ENCODE measurements at places on chromosomes 2 and 18. TPM values are rescaled to one million over a fixed set of nuclear protein-coding genes. Genes with fewer than 3 reads are reported as not detected.
A peak's percentile ranks its signal among the peaks of the same experiment; 100 is the strongest.

TTL gene
- total RNA-seq = 25.8 TPM

GRCh38 chr2:62143696-62144095, 52.2 kb upstream of the B3GNT2 start:
- DNase-seq = no peak

DNA sequence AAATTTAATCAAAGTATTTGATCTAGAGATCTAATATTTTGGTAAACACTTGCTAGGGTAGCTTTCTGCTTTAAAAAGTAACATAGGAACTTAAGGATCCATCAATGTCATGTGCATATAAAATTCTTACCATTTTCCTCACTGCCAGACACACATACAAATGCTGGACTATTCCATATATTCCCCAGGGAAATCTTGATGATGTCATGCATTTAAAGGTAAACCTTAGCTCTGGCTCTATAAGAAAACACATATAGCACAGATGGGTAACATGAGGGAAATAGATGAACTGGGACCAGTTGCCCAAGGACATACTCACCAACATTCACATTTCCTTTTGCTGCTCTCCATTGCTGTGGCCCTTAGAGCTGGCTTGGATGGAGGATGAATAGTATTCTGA, 79.1 kb upstream of the FMNL2 start:
- DNase-seq = no peak

TUBB8B gene
- not detected for total RNA-seq

NEB gene
- 0.23 TPM for total RNA-seq

GRCh38 chr2:135258193-135258592, 206.1 kb downstream of the RAB3GAP1 start:
- DNase-seq = peak; percentile 34

DNA sequence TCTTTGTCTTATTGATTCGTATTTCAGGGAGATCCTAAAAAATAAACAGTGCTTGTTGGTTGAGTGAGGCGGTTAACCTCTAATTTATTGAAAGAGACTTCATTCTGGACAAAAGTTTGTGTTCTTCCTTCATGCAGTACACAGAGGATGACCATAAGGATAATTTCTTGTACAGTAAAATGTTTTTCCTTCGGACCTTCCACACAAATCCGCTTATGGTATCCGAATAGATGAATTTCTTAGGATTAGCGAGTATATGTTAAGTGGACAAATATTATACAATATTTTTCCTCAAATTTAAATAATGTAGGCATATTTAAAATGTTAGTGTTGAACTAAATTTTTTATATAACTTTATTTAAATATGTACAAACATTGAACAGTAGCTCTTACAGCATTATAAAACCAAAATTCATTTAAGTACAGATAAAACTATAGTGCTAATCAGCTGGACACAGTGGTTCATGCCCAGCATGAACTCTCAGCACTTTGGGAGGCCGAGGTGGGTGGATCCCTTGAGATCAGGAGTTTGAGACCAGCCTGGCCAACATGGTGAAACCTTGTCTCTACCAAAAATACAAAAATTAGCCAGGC, 84.4 kb downstream of the LPIN1 start:
- DNase-seq = no peak

FAM237A gene
- not detected for total RNA-seq

- DNase-seq = no peak
These were observed 98.7 kb downstream of the CLIP4 start for GRCh38 chr2:29213888-29214291.

MYCN gene
- 0.97 TPM for total RNA-seq

AGXT gene
- total RNA-seq = not detected

ZC3H8 gene
- 8.6 TPM for total RNA-seq

MC2R gene
- not detected for total RNA-seq

DNA sequence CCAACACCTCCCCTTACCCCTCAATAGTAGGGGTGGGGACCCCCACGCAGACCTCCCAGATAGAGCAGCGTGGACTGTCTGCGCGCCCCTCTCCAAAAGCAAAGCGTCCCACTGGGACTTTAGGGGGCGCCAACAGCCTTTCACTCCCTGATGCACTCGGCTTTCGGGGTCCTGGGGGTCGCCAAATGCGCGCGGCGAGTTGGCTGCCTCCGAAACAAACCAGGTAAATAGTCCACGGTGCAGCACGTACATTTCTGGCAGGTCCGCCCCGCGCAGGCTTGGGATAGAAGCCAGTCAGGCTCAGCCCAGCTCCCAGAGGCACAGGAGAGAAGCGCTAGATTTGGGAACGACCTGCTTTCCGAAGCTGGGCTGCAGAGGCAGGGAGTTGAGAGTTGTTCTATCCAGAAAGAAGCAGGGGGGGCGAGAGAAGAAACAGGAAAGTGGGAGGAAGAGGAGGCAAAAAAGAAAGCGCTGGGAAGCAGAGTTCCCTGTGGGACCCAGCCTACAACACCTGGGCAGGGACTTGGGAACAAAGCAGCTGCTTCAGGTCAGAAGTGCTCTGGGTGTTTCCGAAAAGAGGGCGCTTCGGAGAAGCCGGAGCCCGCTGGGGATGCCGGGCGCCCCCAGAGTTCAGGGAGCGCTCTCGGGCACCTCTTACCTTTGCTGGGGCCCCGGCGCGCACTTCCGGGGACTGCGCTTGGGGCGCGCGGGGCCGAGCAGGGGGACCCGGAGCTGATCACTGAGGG, 544 bp downstream of the EVA1A start:
- DNase-seq = peak; percentile 82

GRCh38 chr18:13232971-13233786, 14.6 kb downstream of the LDLRAD4 start:
- DNase-seq = no peak

GRCh38 chr2:1494257-1494656, 81.0 kb downstream of the TPO start:
- DNase-seq = no peak

- DNase-seq = no peak
These were observed 159.2 kb downstream of the BCL2 start for GRCh38 chr18:63160172-63160995.

Data from esophagus muscularis mucosa (tissue), 4 donors.